Bone marrow (tissue), 2 donors: ENCODE measurements at places on chromosomes 7 and 10.

DNA sequence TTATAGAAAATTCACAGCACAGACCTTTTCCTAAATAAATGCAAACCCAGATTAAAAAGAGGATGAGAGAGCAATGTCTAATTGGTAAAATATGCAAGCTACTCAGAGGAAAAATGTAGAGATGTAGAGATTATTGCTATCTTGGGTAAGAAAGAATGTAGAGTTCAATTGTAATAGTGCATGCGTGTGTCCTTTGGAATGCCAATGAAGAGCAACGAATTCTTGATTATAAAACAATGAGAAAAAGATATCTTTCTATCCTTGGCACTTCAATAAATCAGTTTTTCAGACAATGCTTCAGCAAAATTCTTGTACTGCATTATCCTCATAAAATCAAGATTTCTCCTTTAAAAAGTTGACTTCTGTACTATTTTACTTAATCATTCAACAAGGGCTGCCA lies 50.9 kb downstream of the SEMA3D start:
- no peak for DNase-seq

DNA sequence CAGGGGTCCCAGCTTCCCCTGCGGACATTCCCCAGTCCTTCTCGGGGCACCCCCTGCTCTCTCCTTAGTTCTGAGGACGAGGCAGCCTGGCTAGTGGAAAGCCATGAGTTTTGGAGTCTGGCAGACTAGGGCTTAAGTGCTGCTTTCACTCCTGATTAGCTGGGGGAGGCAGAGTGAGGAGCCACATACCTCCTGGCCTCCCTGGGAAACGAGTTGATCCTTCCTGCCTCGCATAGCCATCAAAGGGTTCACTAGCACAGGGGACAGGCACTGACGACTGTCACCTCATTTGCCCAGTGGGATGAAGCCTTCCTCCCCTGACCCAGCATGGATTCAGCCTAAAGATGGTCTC lies 402.5 kb downstream of the RPS24 start:
- no peak for DNase-seq

- DNase-seq, result no peak
Observed at GRCh38 chr7:27704422-27705199, 35.4 kb upstream of the TAX1BP1 start.

DNA sequence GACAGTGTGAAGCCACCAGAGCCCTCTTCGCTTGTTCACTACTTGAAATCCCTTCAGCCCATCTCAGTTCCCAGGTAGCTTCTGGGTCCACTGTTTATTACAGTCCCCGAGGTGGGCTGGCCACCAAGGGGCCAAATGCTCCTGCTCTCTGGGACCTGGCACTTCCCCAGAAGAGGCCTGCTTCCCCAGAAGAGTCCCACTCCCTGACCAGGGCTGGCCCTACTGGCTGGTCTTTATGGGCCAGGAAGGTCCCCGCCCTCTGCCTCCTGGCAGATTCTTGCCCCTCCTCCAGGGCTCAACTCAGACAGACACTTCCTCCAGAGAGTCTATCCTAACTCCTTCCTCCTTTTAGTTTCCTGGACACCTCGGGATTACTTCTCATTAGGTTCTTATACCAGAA lies 70.7 kb upstream of the LRRC18 start:
- DNase-seq, result no peak

DNA sequence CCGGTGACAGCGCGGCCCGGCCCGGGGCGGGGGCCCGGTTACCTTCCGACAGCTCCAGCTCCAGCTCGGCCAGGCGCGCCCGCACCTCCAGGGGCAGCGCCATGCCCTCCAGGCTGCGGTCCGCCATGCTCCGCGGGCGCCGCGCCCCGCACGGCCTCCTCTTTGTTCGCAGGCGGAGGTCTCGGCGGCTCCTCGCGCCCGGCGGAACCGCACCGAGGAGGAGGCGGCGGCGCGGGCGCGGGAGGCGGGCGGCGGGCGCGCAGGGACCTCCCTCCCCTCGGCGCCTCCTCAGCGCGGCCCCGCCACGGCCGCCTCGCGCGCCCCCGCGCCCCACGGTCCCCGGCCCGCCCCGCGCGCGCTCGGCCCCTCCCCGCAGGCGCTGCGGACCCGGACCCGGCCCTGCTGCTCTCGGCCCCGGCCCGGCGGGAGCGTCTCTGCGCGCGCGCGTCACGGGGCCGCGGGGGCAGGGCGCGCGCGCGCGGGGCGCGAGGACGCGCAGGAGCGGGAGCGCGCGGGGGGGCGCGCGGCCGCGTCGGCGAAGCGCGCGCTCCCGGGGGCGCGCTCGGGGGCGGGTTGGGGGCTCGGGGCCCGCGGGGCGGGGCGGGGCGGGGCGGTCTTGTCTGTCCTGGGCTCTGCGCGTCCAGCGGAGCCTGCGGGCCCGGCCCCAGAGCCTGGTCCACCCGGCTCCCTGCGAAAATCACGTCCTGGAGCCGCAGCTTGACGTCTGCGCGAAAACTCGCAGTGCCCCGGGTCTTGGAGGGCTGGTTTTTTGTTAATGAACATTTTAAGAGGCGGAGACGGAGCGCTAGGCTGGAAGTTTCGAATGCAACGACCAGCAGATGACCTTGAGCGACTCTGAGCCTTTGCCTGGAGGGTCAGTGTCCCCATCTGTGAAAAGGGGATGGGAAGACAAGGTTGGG lies at the start of gene DIP2C:
TSS of gene DIP2C (minus strand) at position 217 of the 920 bp plus-strand sequence. CDS start at position 127, 90 bp downstream.
- DNase-seq, result no peak

DNA sequence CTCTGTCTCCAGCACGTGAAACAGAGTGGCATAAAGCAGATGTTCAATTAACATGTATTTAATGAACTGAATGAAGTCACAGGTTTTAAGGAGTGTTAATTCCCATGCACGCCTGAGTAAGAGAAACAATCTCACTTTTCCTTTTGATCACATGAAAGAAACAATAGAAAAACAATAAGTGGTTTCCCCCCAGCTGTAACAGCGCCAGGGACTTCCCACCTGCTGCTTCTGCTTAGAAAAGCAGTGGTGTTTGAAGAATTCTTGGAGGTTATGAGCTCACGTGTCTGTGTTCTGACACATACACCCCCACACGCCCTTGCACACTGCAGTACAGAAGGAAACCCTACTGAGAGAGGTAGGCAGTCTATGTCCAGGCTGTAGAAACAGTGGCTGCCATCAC lies 51.3 kb upstream of the FRMD4A start:
- no peak for DNase-seq

- no peak for DNase-seq
Observed at GRCh38 chr10:113859261-113859660, 4.8 kb downstream of the NHLRC2 start.

DNA sequence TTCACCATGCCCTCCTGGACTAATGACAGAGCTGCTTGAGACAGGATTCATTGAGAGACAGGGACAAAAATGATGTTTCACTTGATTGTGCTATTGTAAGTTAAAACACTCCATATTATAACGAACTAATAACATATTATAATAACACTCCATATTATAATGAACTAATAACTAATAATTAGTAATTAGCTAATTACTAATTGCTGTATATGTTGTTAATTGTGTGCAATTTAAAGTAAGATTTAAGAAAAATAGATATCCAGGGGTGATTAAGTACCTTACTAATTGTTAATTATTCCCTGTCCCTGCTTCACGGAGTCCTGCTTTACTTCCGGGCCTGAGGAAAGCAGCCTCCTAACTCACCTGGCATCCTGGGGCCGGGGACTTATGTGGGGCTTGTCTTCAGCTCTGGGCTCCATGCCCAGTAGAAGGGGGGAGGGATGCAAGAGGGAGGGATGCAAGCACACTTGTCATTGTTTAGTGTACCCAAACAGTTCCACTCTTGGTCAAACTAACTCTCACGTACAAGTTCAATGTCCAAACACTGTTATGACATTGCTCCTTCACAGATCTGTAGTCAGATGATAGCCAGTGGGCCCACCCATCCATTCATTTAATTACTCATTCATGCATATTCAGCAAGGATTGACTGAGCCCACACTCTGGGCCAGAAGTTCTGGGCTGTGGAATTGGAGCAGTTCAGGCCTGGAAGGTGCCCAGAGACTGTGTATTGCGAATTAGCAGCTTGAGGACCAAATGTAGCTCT lies 53.8 kb downstream of the COL13A1 start:
- no peak for DNase-seq

- DNase-seq, result no peak
Observed at GRCh38 chr7:131724776-131725345, 168.4 kb upstream of the PODXL start.

GRCh38 chr10:122492006-122492405 lies 30.7 kb downstream of the HTRA1 start:
- no peak for DNase-seq

DNA sequence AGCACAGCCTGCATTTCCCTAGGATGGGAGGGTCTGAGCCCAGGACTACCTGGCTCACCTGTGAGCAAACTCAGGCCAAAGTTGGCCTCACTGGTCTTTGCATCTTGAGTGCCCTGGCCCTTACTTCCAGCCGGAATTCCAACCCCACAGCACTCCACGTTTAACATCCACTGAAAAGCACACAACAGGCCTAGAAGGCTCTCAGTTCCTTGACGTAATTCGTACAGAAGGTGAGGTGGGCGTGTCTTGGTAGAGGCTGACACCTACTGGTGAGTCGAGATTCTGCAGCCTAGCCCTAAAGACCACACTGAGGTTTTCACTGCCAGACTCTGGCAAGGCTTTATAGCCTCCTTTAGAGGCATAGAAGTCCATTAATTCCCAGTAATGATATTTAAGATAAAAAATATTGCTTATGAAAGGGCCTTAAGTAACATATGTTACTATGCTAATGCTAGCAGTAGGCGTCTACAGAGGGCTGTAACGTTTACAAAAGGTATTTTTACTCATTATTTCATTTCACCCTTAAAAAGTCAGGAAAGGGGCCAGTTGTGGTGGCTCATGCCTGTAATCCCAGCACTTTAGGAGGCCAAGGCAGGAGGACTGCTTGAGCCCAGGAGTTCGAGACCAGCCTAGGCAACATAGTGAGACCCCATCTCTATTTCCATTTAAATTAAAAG lies 95.8 kb downstream of the HIP1 start:
- DNase-seq, result peak; percentile 12

DNA sequence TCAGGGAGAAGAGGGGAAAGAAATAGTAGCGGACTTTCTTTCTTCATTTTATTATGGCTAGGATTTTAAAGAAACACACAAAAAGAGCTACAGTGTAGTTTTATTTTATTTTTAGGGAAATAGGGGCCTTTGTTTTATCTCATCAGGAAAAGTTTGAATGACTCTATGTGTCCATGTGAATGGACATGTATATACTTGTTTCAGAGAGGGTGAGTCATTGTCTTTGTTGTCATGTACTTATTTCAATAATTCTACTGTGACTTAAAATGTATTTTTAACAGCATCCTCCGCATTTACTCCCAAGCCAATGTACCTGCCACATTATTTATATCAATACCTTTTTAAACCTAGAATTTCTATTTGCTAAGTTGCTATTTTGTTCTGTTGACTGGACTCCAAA lies 569.5 kb downstream of the SORCS3 start:
- no peak for DNase-seq

GRCh38 chr10:72126872-72127232 lies 38.5 kb upstream of the SPOCK2 start:
- no peak for DNase-seq

GRCh38 chr7:116630932-116631671 lies 40.9 kb upstream of the MET start:
- DNase-seq, result peak; percentile 18

GRCh38 chr7:135209225-135209834 lies 2.0 kb downstream of the WDR91 start:
- DNase-seq, result no peak

GRCh38 chr10:133243593-133243992 lies 5.9 kb downstream of the VENTX start:
- no peak for DNase-seq

DNA sequence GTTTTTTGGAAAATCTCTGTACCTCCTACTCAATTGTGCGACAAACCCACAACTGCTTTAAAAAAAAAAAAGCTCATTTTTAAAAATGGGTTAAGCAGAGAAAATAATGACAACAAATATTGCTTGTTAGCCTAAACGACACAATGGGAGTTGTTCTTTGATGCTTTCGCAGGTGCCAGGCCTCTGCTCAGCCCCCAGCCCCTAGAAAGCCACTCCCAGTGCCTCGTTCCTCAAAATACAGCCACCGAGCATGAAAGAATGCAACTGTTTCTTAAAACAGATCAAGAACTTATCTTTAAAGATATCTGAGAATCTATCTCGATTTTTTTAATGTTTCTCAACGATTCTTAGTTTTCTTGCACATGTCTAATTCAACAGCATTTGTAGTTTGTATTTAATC lies 85.2 kb upstream of the PFKP start:
- DNase-seq, result no peak

DNA sequence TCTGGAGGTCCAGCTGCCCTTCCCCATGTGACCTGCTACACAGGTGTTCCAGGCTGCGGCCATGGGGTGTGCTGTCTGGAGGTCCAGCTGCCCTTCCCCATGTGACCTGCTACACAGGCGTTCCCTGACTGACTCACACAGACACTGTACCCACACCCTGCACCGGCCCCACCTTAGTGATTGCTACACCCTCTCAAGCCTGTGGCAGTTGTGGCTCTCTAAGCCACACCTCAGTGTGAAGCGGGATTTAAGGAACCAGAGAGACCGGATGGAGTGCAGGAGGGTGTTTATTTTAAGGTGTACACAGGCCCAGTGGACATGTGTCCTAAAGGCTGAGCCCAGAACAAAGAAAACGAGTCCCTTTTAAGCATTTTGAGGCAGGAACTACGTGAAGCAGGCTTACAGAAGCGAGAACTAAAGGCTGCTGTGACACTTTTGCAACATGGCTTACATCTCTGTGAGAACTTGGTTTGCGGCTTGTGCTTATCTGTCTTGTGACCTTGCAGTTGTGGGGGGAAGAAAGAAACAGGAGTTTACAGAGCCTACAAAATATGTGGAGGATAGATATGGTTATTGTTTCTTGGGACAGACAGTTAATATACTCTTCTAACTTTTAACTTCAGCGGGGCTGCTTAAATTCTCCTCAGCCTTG lies 326.4 kb downstream of the PAXIP1 start:
- no peak for DNase-seq

DNA sequence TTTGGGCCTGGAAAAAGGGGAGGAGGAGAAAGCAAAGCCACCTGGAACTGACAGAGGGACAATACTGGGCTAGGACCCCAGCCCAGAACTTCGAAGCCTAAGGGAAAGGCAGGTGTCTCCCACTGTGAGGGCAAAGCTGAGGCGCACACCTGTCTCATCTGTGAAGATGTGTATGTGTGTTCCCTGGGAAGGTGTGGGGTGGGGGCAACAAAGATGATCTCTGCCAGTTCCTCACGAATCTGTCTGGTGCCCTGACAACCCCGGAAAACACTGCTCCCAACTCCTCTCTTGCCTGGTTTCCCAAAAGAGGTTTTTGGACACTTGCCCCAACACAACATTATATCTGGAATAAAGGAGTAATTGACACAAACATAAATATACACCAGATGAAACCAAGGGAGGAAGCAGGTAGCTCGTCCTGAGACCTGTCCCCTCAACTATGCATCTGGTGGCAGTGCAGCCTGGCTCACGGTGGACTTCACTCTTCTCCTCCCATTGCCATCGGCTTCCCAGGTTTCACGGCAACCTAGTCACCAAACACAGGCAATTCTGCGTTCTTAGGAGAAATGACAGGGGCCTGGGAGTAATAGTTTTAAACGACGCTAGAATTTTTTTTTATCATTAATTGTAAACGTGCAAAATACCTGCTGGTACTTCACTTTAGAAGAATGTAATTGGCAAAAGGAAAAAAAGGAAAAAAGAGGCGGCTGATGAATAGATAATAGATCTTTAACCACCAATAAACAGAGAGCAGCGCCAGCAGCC lies 1.7 kb upstream of the EMX2 start:
- no peak for DNase-seq
